ENCODE measurements at places on chromosomes 6 and 20.
A peak's percentile ranks its signal among the peaks of the same experiment; 100 is the strongest.

DNA sequence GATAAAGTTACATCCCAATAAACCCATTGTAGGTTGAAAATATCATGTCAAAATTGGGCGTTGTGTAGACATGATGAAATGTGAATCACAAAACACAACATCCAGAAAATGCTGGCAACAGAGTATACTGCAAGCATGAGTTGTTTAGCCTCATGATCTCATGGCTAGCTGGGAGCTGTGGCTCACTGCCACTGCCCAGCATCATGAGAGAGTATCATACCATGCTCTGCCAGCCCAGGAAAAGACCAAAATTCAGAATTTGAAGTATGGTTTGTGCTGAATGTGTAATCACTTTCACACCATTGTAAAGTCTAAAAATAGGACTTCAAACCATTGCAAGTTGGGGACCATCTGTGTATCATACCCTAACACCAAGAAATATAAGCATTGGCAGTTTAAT, 45.2 kb upstream of the SMAP1 start:
- no peak for DNase-seq

- peak; percentile 97 for DNase-seq
Measured at GRCh38 chr20:64224351-64225170, 31.0 kb upstream of the PCMTD2 start.

DNA sequence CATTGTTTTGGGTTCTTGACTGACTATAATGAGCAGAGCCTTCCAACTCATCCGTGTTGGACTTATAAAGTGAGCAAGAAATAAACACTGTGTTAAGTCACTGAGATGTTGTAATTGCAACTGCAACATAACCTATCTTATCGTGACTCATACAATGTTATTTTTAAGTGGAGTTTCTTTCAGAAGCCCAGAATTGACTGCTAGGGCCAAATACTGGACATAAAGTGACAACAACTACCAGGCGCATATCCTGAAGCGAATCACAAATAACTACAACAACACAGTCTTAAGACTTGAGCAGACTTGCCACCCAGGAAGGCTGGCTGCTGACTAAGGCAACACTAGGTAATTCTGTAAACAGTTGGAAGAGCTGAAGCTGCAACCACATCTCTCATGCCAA, 326.6 kb downstream of the COL12A1 start:
- DNase-seq = peak; percentile 64

DNA sequence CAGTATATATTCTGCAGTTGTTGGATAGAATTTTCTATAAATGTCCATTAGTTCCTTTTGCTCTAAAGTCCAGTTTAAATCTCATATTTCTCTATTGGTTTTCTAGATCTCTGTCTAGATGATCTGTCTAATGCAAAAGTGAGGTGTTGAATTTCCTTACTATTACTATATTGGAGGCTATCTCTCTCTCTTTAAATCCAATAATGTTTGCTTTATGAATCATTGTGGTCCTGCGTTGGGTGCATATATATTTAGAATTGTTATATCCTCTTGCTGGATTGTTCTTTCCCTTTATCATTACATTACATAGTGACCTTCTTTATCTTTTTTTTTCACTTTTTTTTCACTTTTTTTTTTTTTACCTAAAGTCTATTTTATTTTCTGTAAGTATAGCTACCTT, 208.5 kb upstream of the ASCC3 start:
- no peak for DNase-seq

- peak; percentile 0 for DNase-seq
Measured at GRCh38 chr6:64250126-64250525, 614.5 kb downstream of the PHF3 start.

- DNase-seq = peak; percentile 60
Measured at GRCh38 chr6:125931733-125932450, 24.7 kb upstream of the HINT3 start.

DNA sequence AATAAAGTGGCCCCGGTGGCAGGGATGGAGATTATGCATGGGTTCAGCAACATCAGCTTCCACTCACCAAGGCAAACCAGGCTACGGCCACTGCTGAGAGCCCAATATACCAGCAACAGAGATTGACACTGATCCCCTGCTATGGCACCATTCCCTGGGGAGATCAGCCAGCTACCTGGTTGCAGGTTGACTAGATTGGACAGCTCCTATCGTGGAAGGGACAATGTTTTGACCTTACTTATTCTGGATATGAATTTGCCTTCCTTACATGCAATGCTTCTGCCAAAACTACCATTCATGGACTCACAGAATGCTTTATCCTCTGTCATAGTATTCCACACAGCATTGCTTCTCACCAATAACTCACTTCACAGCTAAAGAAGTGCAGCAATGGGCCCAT, 174.8 kb upstream of the TNFAIP3 start:
- DNase-seq = no peak

GRCh38 chr6:161104966-161105365, 113.4 kb downstream of the MAP3K4 start:
- peak; percentile 29 for DNase-seq

DNA sequence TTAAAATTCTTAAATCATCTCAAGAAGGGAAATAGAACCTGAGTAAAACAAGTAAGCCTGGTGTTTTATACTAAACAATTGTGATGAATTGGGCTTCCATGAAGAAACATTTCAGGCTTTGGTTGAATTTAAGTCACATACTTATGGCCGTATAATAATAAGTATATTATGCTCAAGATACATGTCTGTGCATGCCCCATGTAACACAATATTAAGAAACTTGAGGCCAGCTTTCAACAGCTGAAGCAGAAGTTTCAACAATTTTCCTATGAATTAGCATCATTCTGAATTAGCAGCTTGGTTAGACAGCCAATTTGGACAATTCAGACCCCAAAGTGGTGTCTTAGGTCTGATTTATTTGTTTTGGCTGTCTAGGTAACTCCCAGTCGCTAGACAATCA, 243.7 kb downstream of the MYLK4 start:
- no peak for DNase-seq

DNA sequence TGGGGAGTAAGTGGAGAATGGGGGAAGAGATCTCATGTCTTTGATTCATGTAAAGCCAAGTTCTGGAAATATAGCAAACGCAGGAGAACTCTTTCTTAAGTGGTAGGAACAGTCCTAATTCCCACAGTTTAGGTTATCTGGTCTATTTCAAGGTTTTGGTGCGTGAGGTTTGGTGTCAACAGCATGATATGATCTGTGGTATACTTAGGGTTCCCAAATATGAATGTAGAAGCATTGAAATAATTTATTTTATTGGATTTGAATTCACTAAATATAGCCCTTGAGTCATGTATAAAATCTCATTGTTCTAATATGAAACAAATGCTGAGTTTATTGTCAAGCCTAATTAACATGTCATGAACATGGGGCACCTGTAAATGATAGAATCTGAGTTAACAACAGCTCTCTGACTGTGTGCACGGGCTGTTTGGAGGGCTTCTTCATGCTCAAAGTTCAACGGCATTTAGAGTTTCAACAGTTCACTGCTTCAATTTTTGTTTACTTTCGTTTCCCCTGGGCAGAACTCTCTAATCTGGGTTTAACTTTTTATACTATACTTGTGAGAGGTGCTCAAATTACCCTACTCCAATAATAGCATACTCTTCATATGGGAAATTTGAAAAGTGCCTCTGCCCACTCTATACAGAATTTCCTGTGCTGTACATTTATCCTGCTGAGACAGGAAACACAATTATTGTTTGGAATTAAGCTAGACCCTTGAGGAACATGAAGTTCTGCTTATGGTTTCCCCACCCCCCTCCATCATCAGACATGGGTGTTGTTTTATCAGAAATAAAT, 236.3 kb upstream of the ZNF217 start:
- peak; percentile 63 for DNase-seq

GRCh38 chr6:55931101-55931500, 55.7 kb upstream of the BMP5 start:
- DNase-seq = no peak

DNA sequence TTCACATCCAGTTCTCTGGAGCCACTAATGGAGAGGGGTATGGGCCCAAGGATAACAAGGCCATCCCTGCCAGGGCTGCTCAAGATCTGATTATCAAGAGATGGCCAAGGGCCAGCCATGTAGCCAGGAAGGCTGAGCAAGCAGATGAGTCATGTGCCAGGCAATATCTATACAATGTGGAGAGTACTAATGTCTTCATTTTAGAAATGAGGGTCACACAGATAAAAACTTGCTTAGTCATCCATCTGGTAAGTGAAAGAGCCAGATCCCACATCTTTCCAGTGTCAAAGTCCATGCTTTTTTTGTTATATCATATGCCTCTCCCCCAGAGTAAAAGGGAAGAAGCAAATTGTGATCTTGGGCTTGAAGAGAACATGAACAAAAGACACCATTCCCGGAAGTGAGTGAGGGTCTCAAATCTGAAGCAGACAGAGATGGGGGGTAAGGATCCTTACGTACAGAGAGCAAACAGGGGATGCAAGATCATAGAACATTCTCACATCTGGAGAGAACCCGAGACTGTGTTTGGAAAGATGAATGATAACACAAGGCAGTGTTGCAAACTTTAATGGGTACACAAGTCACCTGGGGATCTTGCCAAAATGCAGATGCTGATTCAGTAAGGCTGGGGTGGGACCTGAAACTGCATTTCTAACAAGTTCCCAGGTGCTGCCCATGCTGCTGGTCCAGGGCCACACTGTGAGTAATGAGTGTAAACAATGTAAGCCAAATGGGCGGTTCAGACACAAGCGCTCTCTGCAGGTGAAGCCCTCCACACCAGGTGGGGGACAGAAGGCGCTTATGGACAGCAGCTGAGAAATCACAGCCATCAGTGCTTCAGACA, 20.0 kb upstream of the GSTA3 start:
- peak; percentile 96 for DNase-seq

- DNase-seq = peak; percentile 88
Measured at GRCh38 chr6:154653853-154654252, 79.4 kb upstream of the SCAF8 start.

GRCh38 chr20:20095114-20095872, 43.0 kb downstream of the CFAP61 start:
- no peak for DNase-seq

- peak; percentile 74 for DNase-seq
Measured at GRCh38 chr6:26064619-26065257, 22.5 kb upstream of the HFE start.

- peak; percentile 36 for DNase-seq
Measured at GRCh38 chr20:59141818-59142581, 21.6 kb upstream of the ZNF831 start.
